Activated CD4-positive, alpha-beta T cell treated with anti-CD3 and anti-CD28 coated beads for 36 hours (primary cell): ENCODE measurements at places on chromosomes 5 and 9. TPM values are rescaled to one million over a fixed set of nuclear protein-coding genes. Genes with fewer than 3 reads are reported as not detected.
A peak's percentile ranks its signal among the peaks of the same experiment; 100 is the strongest.

- no peak overlapping the region for H3K27ac ChIP-seq
- no peak for DNase-seq
- H3K27me3 ChIP-seq, result peaks cover 24% of the 10 kb centered on the region
- H3K36me3 ChIP-seq, result no peaks in the 10 kb centered on the region
These were observed 2.1 kb upstream of the SPOCK1 start for GRCh38 chr5:137501226-137501625.

DNA sequence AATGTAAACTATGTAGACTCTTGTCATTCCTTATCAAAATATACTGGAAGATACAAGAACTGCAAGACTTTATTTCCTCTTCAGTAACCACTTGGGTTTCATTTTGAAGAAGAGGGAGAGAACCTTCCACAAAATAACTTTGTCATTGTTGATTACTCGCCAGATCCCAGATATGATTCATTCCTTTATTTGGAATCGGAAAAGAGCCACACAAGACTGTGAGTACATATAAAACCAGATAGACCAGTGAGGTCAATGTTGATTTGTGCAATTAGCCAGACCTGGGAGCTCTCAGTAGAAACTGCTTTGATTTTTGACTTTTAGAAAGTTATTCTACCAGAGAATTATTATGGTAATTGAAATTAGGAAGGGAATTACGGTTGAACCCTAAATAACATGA, 146.1 kb downstream of the TMEM167A start:
- H3K27me3 ChIP-seq, result peaks cover 2% of the 10 kb centered on the region
- H3K4me1 ChIP-seq, result no peaks in the 10 kb centered on the region
- DNase-seq, result no peak
- no peak overlapping the region for H3K4me3 ChIP-seq
- no peak overlapping the region for H3K27ac ChIP-seq

ISL1 gene
- total RNA-seq, result not detected

DNA sequence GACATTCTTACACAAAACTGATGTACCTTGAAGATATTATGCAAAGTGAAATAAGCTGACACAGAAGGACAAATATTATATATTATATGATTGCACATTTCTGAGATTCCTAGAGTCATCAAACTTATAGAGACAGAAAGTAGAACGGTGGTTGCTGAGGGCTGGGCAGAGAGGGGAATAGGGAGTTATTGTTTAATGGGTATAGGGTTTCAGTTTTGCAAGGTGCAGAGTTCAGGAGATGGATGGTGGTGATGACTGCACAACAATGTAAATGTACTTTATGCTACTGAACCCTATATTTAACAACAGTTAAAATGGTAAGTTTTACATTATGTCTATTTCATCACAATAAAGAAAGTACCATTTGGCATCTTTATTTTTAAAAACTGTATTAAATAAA, 315.8 kb upstream of the POU5F2 start:
- no peak overlapping the region for H3K27ac ChIP-seq
- DNase-seq, result no peak
- H3K4me1 ChIP-seq, result peaks cover 19% of the 10 kb centered on the region

DNA sequence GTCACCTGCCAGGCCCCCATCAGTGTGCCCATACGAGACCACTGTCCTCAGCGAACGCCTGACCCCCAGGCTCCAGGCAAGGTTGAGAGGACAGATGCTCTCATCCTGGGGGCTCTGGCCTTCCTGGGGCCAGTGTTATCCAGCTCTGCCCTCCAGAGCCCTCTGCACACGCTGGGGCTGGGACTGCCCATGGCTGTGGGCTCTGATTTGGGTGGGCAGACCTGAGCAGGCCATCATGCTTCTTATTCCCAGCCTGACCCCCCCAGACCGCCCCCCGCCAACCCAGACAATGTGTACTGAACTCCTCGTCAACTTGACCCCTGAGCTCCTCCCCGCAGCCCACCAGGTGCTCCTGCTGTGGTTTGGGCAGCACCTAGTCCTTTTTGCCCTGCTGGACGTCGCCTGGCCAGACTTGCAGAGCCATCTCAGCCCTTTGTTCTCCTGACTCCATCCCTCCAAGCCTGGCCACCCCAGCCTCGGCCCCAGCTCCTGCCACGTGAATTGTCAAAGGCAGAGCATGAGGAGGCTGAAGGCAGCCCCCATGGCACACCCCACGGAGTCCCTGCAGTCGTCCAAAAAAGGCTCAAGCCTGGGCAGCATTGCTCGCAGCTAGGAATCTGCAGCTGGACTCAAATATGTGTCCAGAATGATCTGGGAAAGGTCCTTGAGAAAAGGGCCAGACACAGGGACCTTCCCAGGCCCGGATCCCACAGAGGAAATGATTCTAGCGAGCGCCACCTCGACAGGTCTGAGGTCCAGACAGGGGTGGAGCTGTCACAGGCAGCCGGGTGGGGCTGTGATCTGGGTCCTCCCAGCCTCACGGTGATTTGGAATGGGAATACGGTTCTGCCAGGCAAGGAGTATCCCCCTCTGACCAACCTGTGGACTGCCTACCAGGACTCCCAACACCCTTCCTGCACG, 87.0 kb downstream of the ADAMTS2 start:
- no peaks in the 10 kb centered on the region for H3K4me1 ChIP-seq
- H3K36me3 ChIP-seq, result no peaks in the 10 kb centered on the region
- no peak overlapping the region for H3K4me3 ChIP-seq
- H3K27me3 ChIP-seq, result peaks cover 4% of the 10 kb centered on the region

SPINK13 gene
- total RNA-seq, result not detected

EXOSC3 gene
- total RNA-seq, result 117 TPM

DNA sequence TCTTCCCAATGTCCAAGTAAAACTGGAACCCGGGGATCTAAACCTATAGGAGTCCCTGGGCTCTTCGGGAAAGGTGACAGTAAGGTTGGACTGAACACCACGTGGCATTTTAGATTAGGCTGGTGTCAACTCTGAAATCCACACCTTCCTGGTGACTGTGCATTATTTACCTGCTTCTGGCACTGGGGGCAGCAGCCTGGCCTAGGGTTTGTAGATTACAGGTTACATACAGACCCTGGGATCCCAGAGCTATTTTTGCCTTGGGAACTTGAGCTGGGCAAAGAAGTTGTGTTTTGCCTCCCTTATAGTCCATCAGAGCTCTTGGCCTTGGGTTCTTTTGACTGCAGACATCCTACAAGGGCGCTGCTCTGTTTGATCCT, 173.2 kb downstream of the DAB2IP start:
- no peaks in the 10 kb centered on the region for H3K4me1 ChIP-seq
- H3K4me3 ChIP-seq, result no peak overlapping the region
- no peak for DNase-seq
- peaks cover 2% of the 10 kb centered on the region for H3K36me3 ChIP-seq
- H3K27ac ChIP-seq, result no peak overlapping the region

DNA sequence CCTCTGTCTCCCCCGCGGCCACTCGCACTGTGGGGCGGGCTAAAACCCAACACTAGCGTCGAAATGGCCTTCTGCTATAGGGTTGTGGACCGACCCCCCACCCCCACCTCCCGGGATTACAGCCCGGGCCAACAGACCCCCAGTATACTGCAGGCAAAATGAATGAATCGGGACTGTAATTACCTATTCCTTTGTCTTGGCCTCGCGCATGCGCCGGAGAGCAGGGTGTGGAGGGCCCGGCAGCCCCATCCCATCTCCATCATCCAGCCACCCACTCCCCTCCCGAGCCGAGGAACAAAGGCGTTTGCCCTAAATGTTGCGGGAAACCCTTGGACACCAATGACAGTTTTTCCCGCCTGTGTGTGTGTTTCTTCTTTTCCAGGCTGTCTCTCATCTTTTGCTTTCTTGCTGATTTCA, 1.6 kb downstream of the BASP1 start:
- DNase-seq, result no peak
- H3K4me1 ChIP-seq, result peaks cover 14% of the 10 kb centered on the region
- H3K27ac ChIP-seq, result no peak overlapping the region

TPPP gene
- 0.21 TPM for total RNA-seq

GRCh38 chr5:75471193-75471592, 40.2 kb downstream of the CERT1 start:
- H3K4me1 ChIP-seq, result peaks cover 7% of the 10 kb centered on the region
- no peak for DNase-seq
- H3K27me3 ChIP-seq, result no peaks in the 10 kb centered on the region
- peaks cover 29% of the 10 kb centered on the region for H3K36me3 ChIP-seq
- H3K4me3 ChIP-seq, result no peak overlapping the region

CYLC2 gene
- not detected for total RNA-seq

PCDHB10 gene
- total RNA-seq, result not detected

IPO11 gene
- 57.2 TPM for total RNA-seq

- no peaks in the 10 kb centered on the region for H3K36me3 ChIP-seq
- no peak overlapping the region for H3K4me3 ChIP-seq
- no peaks in the 10 kb centered on the region for H3K27me3 ChIP-seq
- H3K27ac ChIP-seq, result no peak overlapping the region
- H3K4me1 ChIP-seq, result no peaks in the 10 kb centered on the region
- DNase-seq, result no peak
These were observed 515.2 kb upstream of the BRINP1 start for GRCh38 chr9:119884438-119884837.

DNA sequence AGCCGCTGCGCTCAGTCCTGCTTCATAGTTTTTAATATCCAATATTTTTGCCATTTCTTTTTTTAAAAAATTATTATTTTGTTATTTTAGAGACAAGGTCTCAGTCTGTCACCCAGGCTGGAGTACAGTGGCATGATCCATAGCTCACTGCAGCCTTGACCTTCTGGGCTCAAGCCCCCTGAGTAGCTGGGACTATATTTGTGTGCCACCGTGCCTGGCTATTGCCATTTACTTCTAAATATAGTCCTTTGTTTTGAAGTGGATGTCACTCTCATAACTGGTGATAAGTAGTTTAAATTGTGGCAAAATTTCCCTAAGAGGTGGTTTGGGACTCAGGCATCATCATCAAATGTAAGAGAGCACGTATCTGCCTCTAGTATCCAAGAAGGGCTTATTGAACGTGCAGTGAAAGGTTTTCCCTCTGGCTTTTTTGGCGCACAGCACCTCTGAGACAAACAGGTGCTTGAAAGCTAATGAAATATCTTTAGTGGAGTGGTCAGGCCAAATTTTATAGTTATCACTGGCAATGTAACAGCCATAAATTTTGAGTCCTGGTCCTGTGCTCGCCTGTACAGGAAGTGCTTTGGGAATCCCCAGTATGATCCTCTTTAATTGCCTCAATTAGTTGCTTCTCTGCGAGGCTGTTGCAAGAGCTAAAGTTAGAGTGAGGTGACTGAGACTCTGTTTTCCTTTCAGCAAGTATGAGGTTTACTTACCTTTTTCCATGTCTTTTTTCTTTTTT, 14.8 kb downstream of the STXBP1 start:
- H3K4me1 ChIP-seq, result no peaks in the 10 kb centered on the region
- no peaks in the 10 kb centered on the region for H3K36me3 ChIP-seq
- no peak overlapping the region for H3K27ac ChIP-seq
- no peak for DNase-seq
- H3K4me3 ChIP-seq, result no peak overlapping the region
- H3K27me3 ChIP-seq, result no peaks in the 10 kb centered on the region

DNA sequence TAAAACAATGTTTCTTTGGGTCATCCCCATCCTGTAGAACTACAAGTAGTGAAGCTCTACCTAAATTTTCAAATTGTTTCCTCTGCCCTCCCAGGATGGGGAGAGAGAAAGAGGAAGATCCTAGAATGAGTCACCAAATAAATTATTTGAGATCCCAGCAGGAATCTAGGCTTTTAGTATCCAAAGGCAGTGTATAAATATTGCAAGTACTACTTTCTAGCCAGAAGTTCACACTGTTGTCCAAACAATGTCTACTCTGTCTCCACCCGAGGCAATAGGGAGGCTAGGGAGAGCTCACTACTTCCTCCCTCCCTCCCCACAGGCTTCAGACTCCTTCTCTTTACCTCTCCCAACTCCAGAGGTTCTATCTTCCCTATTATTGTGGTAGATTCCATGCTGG, 362.8 kb downstream of the MRPS30 start:
- no peaks in the 10 kb centered on the region for H3K4me1 ChIP-seq
- no peak overlapping the region for H3K4me3 ChIP-seq
- H3K36me3 ChIP-seq, result no peaks in the 10 kb centered on the region

SLC1A1 gene
- 0.18 TPM for total RNA-seq

TAF1L gene
- total RNA-seq, result not detected

- peak overlapping the region; percentile 89 for H3K27ac ChIP-seq
- peaks cover 60% of the 10 kb centered on the region for H3K4me1 ChIP-seq
- no peaks in the 10 kb centered on the region for H3K27me3 ChIP-seq
- DNase-seq, result no peak
These were observed 104.0 kb downstream of the SERINC5 start for GRCh38 chr5:80151890-80152289.

GRCh38 chr5:56144211-56144610, 88.9 kb downstream of the ANKRD55 start:
- no peak for DNase-seq
- H3K27me3 ChIP-seq, result no peaks in the 10 kb centered on the region
- peak overlapping the region; percentile 75 for H3K27ac ChIP-seq
- H3K36me3 ChIP-seq, result peaks cover 4% of the 10 kb centered on the region

GRCh38 chr9:128677794-128678193, 11.2 kb upstream of the SET start:
- H3K4me1 ChIP-seq, result no peaks in the 10 kb centered on the region
- no peak overlapping the region for H3K4me3 ChIP-seq
- H3K36me3 ChIP-seq, result peaks cover 3% of the 10 kb centered on the region
- H3K27ac ChIP-seq, result no peak overlapping the region
